ENCODE measurements at places on chromosomes 1 and 21.

GRCh38 chr1:96030312-96030711 is 691.3 kb upstream of the PTBP2 start:
- DNase-seq: no peak

- DNase-seq: no peak
Measured at GRCh38 chr1:74780594-74780993, 47.6 kb downstream of the TYW3 start.

DNA sequence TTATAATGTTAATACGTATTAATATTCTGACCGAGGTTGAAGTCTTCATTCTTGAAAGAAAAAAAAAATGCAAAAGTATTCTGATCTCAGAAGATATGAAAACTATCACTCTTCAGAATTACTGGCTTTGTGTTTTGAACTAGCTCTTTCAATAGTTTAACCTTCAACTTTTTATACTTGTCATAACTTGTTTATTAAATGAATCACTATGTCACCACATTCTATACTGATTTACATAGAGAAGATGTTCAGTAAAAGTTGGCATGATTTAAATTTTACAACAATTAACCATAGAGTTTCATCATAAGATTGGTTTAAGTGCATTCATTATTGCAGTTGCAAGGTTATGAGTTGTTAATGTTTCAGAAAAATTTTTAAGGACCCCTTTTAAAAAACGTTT is 57.3 kb downstream of the HS2ST1 start:
- DNase-seq: no peak

- DNase-seq: no peak
Measured at GRCh38 chr1:221806236-221806635, 64.3 kb upstream of the DUSP10 start.

DNA sequence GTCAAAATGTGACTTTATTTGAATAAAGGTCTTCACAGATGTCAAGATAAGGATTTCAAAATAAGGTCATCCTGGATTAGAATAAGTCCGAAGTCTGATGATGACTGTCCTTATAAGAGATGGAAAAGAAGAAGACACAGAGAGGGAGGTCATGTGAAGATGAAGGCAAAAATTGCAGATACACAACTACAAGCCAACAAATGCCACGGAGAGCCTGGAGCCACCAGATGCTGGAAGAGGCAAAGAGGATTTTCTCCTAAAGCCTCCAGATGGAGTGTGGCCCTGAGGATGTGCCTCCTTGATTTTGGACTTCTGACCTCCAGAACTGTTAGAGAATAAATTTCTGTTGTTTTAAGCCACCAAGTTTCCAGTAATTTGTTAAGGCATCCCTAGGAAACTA is 31.2 kb downstream of the SLAMF1 start:
- no peak for DNase-seq

DNA sequence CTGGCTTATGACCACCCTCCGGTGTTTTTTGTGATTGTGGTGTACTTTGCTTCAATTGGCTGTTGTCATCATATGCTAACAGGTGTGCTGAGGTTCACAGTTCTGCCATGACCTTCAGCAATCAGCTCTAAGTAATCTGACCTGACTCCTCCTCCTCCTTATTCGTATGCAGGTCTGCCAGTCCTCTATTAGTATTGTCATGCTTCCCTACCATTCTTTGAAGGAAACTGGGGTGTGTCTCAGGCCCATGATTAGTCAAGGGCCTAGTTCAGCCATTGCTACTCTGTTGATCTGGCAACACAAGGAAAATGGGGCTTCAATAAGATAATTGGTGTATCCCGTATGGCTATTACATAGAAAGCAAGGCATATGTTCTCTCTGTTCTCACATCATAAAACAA is 332.3 kb upstream of the DPYD start:
- DNase-seq: no peak

GRCh38 chr1:23793861-23794731 is 3.2 kb downstream of the LYPLA2 start:
- no peak for DNase-seq

Data from HCEC 1CT (cell line).